T-helper 2 cell treated with Interferon-gamma antibody and Interleukin-4, amounts not matched to agents 5 μg/mL and 100 μg/mL, for 36 hours (primary cell): ENCODE measurements at places on chromosomes 1 and 21.

DNA sequence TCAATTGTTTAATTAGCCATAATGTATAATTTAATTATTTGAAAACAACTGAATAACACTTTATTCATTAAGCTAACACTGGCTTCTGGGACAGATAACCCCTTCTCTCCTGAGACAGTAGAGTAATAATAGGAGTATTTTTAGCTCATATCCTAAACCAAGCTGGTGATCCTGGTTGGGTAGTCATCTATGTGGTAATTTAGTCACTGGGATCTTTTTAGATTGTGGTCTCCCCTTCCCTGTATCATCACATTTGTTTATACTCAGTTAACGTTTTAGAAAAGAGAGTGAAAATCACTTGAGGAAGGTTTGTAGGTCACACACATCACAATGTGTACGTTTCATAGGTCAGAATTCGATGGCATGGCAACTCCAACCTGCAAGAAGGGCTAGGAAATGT lies 1356.6 kb upstream of the ADGRL2 start:
- DNase-seq = no peak
- H3K4me3 ChIP-seq = no peak overlapping the region
- H3K27me3 ChIP-seq = no peaks in the 10 kb centered on the region
- H3K4me1 ChIP-seq = no peaks in the 10 kb centered on the region
- H3K36me3 ChIP-seq = no peaks in the 10 kb centered on the region

GRCh38 chr1:103283841-103284669 lies 175.7 kb upstream of the COL11A1 start:
- no peak overlapping the region for H3K27ac ChIP-seq
- no peaks in the 10 kb centered on the region for H3K36me3 ChIP-seq
- H3K4me1 ChIP-seq = no peaks in the 10 kb centered on the region
- no peak for DNase-seq

- H3K27me3 ChIP-seq = no peaks in the 10 kb centered on the region
- H3K4me1 ChIP-seq = no peaks in the 10 kb centered on the region
- no peak overlapping the region for H3K4me3 ChIP-seq
Measured at GRCh38 chr1:57208741-57209302, 215.0 kb downstream of the DAB1 start.

DNA sequence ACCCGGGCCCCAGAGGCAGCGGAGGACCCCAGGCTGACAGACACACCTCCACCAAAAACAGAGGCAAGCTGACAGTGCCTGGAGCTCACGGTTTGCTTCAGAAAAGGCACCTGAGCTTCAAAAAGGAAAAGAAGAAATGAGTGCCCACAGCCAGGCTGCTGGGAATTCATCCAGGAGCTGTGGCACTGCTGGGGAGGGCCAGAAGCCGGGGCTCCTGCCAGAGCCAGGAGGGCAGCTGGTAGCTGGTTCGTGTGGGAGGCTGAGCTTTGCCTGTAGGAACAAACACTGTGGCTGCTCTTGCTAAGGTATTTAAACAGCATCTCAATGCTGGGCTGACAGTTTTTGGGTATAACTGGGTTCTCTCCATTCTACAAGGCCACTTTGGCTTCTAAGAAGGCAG lies 19.5 kb downstream of the KCNJ6 start:
- H3K4me3 ChIP-seq = no peak overlapping the region
- H3K36me3 ChIP-seq = no peaks in the 10 kb centered on the region
- DNase-seq = no peak
- no peaks in the 10 kb centered on the region for H3K4me1 ChIP-seq

GRCh38 chr21:41373763-41374162 lies 11.9 kb downstream of the MX2 start:
- H3K36me3 ChIP-seq = peaks cover 5% of the 10 kb centered on the region
- H3K27ac ChIP-seq = no peak overlapping the region
- no peaks in the 10 kb centered on the region for H3K27me3 ChIP-seq
- H3K4me3 ChIP-seq = no peak overlapping the region

GRCh38 chr1:165837838-165838364 lies 10.5 kb downstream of the UCK2 start:
- no peaks in the 10 kb centered on the region for H3K27me3 ChIP-seq
- no peak overlapping the region for H3K27ac ChIP-seq
- H3K4me3 ChIP-seq = no peak overlapping the region
- no peak for DNase-seq

GRCh38 chr1:206098242-206098919 lies 18.8 kb downstream of the AVPR1B start:
- H3K27ac ChIP-seq = no peak overlapping the region
- H3K36me3 ChIP-seq = no peaks in the 10 kb centered on the region
- no peak overlapping the region for H3K4me3 ChIP-seq
- no peaks in the 10 kb centered on the region for H3K4me1 ChIP-seq
